ENCODE measurements at places on chromosomes 5 and 9.

DNA sequence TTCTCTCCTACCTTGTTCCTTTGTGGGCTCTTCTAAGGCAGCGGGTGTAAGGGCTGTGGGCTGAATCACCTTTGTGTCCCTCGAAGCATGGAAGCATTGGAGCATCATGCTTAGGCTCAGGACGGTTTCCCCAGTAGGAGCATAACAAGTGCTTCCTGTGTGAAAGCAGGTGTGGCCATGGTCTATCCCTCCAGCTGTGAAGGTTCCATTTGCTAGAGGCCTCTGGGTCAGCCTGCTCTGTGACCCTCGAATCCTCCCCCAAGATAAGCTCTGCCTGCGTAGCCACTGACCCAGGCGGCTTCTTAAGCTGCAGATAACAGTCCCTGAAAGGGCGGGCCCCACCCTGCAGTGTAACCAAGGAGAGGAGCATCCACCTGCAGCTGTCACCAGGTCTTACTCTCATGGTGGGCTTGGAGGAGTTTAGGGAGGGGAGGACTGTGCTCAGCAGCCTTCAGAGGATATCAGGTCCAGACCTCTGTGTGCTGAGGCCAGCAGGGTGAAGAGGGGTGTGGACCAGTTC, 8.4 kb upstream of the NDST1 start:
- no peak for DNase-seq

DNA sequence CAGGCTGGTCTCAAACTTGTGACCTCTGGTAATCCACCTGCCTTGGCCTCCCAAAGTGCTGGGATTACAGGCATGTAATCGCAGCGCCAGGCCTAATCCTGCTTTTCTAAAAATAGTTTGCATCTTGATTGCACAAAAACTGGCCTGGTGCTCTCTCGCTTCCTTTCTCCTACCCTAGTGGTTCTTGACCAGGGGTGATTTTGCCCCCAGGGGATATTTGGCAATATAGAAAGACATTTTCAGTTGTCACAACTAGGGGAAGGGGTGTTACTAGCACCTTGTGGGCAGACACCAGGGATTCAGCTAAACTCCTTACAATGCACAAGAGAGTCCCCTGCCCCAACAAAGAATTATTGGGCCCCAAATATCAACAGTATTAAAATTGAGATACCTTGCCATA, 139.8 kb downstream of the DROSHA start:
- DNase-seq, result no peak

DNA sequence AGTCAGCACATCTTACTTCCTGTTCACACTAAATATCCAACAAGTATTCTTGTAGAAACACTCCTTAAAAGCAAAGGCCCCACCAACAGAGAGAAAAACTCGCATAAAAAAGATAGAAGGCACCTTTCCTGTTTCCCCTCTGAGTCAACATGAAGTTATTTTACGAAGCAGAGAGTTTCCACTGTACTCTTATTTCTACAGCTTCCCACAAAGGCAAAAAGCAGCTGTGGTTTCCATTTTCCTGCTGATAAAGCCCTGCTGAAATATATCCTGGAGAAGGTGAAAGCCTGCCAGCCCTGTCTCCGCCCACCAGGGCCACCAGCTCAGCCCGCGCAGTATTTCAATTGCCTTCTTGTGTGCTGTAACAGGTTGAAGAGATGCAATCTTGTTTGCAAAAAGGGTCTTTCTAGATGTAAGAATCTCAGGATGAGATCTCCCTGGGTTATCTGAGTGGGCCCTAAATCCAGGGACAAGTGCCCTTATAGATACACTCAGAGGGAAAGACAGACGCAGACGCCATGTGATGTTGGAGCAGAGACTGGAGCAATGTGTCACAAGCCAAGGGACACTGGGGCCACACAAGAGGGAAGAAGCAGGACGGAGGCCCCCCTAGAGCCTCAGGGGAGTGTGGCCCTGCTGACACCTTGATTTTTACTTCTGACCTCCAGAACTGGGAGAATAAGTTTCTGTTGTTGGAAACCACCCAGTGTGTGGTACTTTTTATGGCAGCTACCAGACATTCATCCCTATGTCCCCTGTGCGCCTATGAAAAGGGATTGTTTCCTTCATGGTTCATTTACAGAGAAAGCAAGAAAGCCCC, 19.9 kb downstream of the SEMA4D start:
- no peak for DNase-seq

DNA sequence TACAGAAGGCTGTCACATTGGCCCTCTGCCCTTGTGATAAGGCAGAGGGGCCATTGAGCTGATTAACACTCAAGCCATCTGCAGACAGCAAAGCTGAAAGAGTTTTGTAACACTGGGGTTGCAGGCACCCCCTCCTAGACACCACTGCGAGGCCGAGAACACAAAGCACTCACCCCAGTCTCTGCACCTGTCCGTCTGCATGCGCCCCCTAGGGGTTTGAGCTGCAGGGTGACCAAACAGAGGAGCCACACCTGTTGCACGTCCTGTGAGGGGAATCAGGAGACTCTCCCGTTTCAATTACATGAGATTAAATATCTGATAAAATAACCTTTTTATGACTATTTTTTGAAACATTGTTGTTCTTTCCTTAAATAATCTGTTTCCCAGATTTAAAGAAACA, 1180.4 kb downstream of the CDH9 start:
- no peak for DNase-seq

DNA sequence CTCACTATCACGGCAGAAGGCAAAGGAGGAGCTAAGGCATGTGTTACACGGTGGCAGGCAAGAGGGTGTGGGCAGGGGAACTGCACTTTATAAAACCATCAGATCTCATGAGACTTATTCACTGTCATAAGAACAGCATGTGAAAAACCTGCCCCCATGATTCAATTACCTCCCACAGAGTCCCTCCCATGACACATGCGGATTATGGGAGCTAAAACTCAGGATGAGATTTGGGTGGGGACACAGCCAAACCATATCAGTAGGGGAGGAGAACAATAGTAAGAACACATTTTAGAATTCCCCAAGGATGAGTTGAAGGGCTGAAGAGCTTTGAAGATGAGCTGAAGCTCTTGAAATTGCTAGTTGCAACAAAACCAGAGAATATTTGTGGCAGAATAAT, 287.9 kb downstream of the SMARCA2 start:
- DNase-seq, result no peak

- DNase-seq, result no peak
Observed at GRCh38 chr5:135240781-135241360, 158.2 kb downstream of the MACROH2A1 start.
